ENCODE measurements at places on chromosomes 3 and 15.

DNA sequence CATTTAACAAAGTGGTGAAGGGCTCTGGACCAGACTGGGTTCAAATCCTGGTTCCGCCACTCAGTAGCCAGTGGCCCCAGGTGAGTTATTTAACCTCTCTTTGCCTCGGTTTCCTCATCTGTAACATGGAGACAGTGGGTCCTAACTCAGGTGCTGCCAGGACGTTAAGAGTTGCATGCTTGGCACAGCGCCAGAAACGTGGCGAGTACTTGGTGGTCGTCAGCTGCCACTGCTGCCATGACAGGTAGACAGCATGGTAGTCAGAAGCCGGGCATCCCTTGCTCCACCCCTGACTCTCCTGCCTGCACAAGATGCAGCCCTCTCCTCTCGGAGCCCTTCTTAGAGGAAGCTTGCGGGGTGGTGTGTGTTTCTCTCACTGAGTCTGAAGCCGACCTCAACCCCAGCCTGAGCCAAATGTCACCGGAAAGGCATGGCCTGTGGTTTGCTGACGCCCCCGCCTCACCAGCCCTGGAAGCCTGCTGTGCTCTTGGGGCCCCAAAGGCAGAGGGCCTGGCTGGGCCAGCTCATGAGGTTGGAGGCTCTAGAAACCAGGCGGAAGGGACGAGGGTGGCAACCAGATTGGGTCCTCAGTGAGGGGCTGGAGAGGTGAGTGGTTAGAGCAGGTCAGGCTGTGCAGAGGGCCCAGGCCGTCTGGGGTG, 160.8 kb upstream of the TLE3 start:
- no peaks in the 10 kb centered on the region for H3K27me3 ChIP-seq
- no peak overlapping the region for H3K27ac ChIP-seq
- no peak overlapping the region for H3K4me3 ChIP-seq
- peak; percentile 27 for DNase-seq
- H3K4me1 ChIP-seq = peaks cover 13% of the 10 kb centered on the region
- H3K36me3 ChIP-seq = no peaks in the 10 kb centered on the region

GRCh38 chr15:41490355-41490754, 3.3 kb upstream of the ITPKA start:
- H3K4me3 ChIP-seq = no peak overlapping the region
- DNase-seq = no peak
- no peak overlapping the region for H3K27ac ChIP-seq
- H3K4me1 ChIP-seq = peaks cover 27% of the 10 kb centered on the region

GRCh38 chr3:23961066-23961465, 16.0 kb downstream of the NR1D2 start:
- H3K27me3 ChIP-seq = no peaks in the 10 kb centered on the region
- no peaks in the 10 kb centered on the region for H3K36me3 ChIP-seq
- DNase-seq = no peak
- H3K4me3 ChIP-seq = no peak overlapping the region

DNA sequence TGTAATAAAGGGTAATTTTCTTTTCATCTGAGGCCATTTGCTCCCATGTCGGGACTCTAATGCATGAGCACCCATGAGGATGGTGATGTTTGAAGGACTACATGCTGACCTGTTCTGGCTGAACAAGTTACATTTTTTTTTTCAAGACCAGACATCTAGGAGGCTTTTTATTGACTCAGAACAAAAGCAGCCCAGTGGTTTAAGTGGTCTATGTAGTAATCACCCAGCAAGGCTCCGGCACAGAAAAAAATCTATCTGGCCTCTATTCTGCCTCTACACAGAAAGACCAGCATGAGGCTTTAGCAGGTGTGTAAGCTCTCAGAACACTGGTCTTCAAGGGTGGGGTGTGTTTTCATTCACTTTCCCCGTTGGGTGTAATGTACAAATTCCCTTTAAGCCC, 95.1 kb upstream of the ZBED2 start:
- no peaks in the 10 kb centered on the region for H3K27me3 ChIP-seq
- no peak for DNase-seq
- no peaks in the 10 kb centered on the region for H3K4me1 ChIP-seq

GRCh38 chr3:72386327-72387000, 461.8 kb downstream of the SHQ1 start:
- no peak overlapping the region for H3K4me3 ChIP-seq
- no peaks in the 10 kb centered on the region for H3K27me3 ChIP-seq
- no peak for DNase-seq
- H3K36me3 ChIP-seq = no peaks in the 10 kb centered on the region
- peaks cover 10% of the 10 kb centered on the region for H3K4me1 ChIP-seq

- no peak for DNase-seq
- H3K36me3 ChIP-seq = peaks cover 4% of the 10 kb centered on the region
- H3K4me3 ChIP-seq = no peak overlapping the region
- H3K27ac ChIP-seq = no peak overlapping the region
- H3K4me1 ChIP-seq = no peaks in the 10 kb centered on the region
- H3K27me3 ChIP-seq = no peaks in the 10 kb centered on the region
Measured at GRCh38 chr3:193620057-193620456, 27.0 kb downstream of the OPA1 start.

DNA sequence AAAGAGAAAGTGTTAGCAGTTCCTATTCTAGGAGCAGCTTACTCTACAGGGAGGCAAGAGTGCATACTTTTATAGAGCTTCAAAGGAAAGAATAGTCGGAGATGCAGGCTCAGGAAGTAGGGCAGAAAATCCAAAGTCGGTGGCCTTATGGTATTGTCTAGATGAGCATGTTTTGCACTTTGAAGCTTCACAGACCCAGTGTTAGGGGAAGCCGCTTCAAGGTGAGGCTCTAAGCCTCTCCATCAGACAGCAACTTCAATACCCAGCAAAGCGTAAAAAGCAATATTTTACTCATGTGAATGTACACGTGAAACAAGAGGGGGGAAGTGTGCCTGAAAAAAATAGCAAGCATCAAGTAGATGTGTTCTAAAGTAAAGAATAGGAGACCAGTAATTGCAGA, 125.6 kb upstream of the RASGRP1 start:
- no peak overlapping the region for H3K27ac ChIP-seq
- DNase-seq = no peak
- H3K36me3 ChIP-seq = no peaks in the 10 kb centered on the region
- H3K27me3 ChIP-seq = no peaks in the 10 kb centered on the region
- no peaks in the 10 kb centered on the region for H3K4me1 ChIP-seq
- no peak overlapping the region for H3K4me3 ChIP-seq

GRCh38 chr3:171574556-171575240, 114.5 kb upstream of the TNIK start:
- no peaks in the 10 kb centered on the region for H3K4me1 ChIP-seq
- no peak overlapping the region for H3K4me3 ChIP-seq
- no peaks in the 10 kb centered on the region for H3K27me3 ChIP-seq
- no peak for DNase-seq
- H3K27ac ChIP-seq = no peak overlapping the region

- no peak within 1 kb of the TSS for H3K27ac ChIP-seq
- DNase-seq = peak; percentile 32
- no peaks in the 10 kb centered on the region for H3K27me3 ChIP-seq
- no peaks in the 10 kb centered on the region for H3K36me3 ChIP-seq
Measured at GRCh38 chr3:143847787-143848631, at the start of gene SLC9A9. SLC9A9 (minus strand) TSS chr3:143848468; CDS start chr3:143848322, 146 bp downstream.

DNA sequence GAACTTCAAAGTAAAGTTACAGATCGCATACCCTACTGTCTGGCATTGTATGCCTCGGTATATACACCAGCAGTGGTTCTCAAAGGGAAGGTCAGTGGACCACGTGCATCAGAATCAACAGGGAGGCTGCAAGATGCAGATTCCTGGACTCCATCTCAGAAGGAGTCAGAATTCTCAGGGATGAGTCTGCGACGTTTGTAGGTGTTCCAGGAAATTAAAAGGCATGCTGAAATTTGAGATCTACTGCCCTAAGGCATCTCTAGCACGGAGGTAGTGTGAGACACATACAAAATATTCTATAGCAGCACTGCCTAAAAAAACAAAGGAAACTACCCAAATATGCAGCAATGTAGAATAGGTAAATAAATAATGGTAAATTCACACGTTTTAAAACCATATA, 136.8 kb upstream of the BNIP2 start:
- H3K27ac ChIP-seq = no peak overlapping the region
- H3K4me3 ChIP-seq = no peak overlapping the region
- no peaks in the 10 kb centered on the region for H3K27me3 ChIP-seq
- H3K36me3 ChIP-seq = no peaks in the 10 kb centered on the region
- no peak for DNase-seq

DNA sequence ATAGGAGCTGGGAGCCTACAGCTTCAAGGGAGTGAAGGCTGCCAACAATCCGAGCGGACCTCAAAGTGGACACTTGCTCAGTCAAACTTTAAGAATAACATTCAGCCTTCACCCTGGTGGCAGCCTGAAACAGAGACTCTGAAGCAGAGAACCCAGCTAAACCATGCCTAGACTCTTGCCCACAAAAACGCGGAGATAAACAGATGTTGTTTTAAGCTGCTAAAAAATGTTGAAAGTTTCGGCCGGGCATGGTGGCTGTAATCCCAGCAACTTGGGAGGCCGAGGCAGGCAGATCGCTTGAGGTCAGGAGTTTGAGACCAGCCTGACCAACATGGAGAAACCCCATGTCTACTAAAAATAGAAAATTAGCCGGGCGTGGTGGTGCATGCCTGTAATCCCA, 29.8 kb upstream of the TRIM59 start:
- H3K27me3 ChIP-seq = no peaks in the 10 kb centered on the region
- no peaks in the 10 kb centered on the region for H3K4me1 ChIP-seq
- H3K4me3 ChIP-seq = no peak overlapping the region
- H3K36me3 ChIP-seq = no peaks in the 10 kb centered on the region
- H3K27ac ChIP-seq = no peak overlapping the region

DNA sequence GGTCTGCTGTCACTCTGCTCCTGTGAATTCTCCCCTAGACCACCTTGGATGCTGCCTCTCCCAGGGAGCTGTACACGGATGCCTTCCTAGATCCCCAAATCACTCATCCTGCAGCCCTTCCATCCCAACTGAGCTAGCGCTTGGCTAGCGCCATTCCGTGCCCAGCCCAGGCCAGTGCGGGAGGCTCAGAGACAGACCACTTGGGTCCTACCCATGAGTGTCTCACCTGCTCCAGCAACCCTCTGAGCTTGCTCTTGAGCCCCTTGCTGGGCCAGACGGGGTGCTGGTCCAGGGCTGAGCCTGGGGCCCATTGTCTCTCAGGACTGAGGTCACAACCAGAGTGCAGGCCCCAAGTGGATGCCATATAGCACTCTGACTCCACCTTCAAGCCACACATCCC, 17.7 kb downstream of the SH2D7 start:
- no peaks in the 10 kb centered on the region for H3K36me3 ChIP-seq
- no peak overlapping the region for H3K4me3 ChIP-seq
- H3K27ac ChIP-seq = no peak overlapping the region
- peaks cover 7% of the 10 kb centered on the region for H3K4me1 ChIP-seq
- DNase-seq = no peak
- H3K27me3 ChIP-seq = no peaks in the 10 kb centered on the region

DNA sequence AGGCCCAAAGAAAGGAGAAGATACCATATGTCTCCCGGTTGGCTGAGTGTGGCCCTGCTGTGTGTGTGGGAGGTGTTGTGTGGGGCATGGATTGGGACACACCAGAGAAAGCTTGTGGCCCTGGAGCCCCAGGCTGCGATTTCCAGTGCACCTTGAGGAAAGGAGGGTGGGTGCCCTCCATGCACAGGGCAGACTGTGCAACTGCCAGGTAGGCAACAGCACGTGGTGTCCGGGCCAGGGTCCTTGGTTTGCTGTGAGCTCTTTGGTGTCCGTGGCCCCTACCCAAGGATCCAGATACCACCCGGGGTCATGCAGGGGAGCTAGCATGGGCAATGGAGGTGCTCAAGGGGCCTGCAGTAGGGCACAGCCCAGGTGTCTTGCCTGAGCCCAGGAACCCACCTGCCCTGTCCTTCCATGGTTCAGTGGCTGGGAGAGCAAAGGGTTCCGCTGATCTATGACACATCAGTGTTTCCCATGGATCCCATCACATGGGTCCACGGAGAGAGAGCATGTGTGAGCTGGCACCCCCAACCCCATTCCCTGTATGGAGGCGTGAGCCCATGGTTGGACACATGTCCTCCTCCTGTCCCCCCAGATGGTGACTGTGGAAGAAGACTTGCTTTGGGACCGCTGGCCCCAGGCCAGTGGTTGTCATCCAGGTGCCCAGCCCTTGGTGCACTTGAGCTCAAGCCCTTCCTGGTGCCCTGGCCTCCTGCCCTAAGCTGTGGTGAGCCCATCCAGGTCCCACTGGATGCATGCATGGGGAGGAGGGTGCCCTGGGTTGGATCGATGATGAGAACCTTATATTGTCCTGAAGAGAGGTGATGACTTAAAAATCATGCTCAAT, 223.4 kb downstream of the SNRPN start:
- no peaks in the 10 kb centered on the region for H3K4me1 ChIP-seq
- H3K36me3 ChIP-seq = no peaks in the 10 kb centered on the region
- H3K27ac ChIP-seq = no peak overlapping the region
- H3K27me3 ChIP-seq = no peaks in the 10 kb centered on the region

- no peak for DNase-seq
- no peaks in the 10 kb centered on the region for H3K27me3 ChIP-seq
- H3K36me3 ChIP-seq = no peaks in the 10 kb centered on the region
- no peak overlapping the region for H3K27ac ChIP-seq
- H3K4me3 ChIP-seq = no peak overlapping the region
- peaks cover 16% of the 10 kb centered on the region for H3K4me1 ChIP-seq
Measured at GRCh38 chr15:65423976-65424679, 1.4 kb upstream of the IGDCC4 start.

DNA sequence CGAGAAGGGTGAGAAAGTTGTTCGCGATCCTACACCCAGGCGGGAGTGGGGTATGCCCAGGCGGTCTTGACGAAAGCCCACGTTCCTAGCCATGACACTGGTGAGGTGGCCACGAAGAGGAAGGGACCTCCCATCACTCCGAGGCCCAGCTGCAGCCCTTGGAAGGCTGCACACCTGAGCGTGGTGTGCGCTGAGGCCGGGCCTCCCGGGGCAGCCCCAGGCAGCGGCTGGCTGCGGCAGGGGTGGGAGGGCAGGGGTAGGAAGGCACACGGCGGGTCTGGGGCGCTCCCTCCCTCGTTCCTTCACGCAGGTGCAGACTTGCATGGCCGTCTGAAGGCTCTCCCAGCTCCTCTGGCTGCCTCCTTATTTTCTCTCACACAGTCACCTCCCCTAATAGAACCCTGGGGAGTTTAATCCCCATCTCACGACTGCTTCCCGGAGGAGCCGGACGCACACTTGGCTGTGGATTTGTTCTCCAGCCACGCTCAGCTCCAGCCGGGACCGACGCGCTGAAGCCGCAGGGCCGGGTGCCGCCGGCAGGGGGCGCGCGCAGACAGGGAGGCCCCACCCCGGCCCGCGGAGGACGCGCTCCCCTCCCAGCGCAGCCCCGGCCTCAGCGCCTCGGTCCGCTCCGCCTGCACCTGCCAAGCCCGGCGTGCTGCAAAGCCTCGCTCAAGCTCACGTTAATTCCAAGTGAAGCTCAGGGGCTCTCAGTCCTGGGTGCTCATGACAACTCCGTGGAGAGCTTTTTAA, 37.8 kb upstream of the MUC4 start:
- H3K36me3 ChIP-seq = no peaks in the 10 kb centered on the region
- no peak for DNase-seq
- H3K4me1 ChIP-seq = peaks cover 6% of the 10 kb centered on the region
- H3K27ac ChIP-seq = no peak overlapping the region
- H3K4me3 ChIP-seq = no peak overlapping the region

DNA sequence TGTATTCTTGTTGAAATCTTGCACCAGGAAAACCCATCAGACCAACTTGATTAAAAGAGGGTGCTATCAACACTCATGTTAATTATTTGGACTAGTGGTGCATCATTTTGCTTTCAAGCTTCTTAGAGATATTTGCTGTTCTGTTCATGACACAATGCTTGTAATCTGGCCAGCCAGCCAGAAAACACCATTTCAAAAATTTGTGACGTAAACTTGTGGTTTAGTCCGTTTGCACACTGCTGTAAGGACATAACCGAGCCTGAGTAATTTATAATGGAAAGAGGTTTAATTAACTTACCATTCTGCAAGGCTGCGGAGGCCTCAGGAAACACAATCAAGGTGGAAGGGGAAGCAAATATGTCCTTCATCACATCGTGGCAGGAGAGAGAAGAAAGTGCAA, 374.3 kb upstream of the TGFBR2 start:
- no peak overlapping the region for H3K27ac ChIP-seq
- DNase-seq = no peak
- peaks cover 18% of the 10 kb centered on the region for H3K4me1 ChIP-seq
- H3K36me3 ChIP-seq = no peaks in the 10 kb centered on the region

All from body of pancreas (tissue), 4 donors.